Hepatic stellate cell (primary cell): ENCODE measurements at places on chromosomes 2 and 18.
A peak's percentile ranks its signal among the peaks of the same experiment; 100 is the strongest.

GRCh38 chr2:233414777-233415570, 60.7 kb downstream of the DGKD start:
- DNase-seq = no peak

GRCh38 chr2:6168485-6168884, 476.3 kb downstream of the SOX11 start:
- no peak for DNase-seq

- DNase-seq = peak; percentile 55
Measured at GRCh38 chr18:58997811-58998337, 133.2 kb downstream of the ZNF532 start.

GRCh38 chr2:29628862-29629261, 292.5 kb downstream of the ALK start:
- DNase-seq = no peak

- DNase-seq = peak; percentile 50
Measured at GRCh38 chr2:73018188-73018825, 53.2 kb downstream of the SFXN5 start.

GRCh38 chr2:127161176-127162136, 54.5 kb upstream of the BIN1 start:
- DNase-seq = no peak

DNA sequence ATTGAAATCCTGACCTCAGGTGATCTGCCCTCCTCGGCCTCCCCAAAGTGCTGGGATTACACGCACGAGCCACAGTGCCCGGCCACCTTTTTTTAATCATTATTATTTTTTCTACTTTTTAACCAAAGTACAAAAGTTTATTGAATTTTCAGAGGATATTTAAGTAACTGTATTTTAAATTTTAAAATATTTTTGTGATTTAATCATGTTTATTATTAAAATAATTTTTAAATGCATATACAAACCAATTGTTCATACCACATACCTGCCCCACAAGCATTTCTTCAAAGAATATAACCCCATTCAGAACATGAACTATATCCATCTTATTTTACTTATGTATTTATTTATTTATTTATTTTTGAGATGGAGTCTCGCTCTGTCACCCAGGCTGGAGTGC, 163.6 kb upstream of the MAP2 start:
- DNase-seq = no peak

- peak; percentile 28 for DNase-seq
Measured at GRCh38 chr2:207632575-207633493, 7.6 kb upstream of the METTL21A start.

GRCh38 chr18:73060666-73061288, 193.0 kb upstream of the NETO1 start:
- DNase-seq = no peak

- no peak for DNase-seq
Measured at GRCh38 chr2:119864318-119864717, 104.6 kb downstream of the PTPN4 start.

DNA sequence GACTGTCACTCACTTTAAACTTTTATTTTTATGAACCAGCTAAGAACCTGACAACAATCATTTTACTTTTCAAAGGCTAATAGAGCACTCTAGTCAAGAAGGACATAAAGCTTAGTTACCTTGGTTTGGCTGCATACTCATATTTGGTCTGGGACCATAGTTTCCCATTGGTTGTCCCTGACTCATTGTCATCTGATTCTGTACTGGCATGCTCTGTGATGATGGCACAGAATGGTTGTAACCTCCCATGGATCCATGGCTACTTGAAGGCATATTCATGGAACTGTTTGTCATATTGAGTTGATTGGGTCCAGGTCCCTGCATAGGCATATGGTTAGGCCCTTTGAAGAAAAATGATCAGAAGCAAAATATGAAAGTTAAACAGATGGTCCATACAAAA, 37.9 kb downstream of the SS18 start:
- peak; percentile 1 for DNase-seq

DNA sequence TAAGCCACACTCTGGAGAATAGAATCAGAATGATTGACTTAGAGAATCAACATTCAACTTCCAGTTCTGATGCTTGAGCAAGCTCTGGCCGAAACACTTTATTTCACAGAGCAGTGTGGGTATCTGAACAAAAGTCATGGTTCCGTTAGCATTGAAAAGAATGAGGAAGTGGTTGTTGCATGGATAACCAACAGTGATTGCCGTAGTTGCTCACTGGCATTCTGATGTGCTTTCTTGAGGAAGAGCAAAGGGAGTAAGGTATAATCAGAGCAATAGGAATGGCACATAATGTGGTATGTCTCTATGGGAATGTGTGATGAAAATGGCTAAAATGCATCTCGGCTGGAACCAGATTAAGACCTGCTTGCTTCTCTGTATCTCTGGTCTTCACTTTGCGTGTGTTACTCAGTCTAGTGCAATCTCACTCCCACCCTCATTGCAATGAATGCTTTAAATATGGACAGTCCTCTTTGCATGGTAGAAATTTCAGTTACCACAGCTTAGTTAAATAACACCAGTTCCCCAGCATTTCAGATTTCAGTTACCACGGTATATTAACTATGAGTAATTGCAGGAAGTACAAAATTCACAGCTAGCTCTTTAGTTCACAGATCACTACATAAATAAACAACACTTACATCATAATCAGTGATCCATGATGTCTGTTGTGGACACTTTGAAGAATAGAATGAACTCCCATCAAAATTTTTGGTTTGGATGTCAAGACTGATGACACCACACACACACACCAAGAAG, 7.8 kb upstream of the RAB12 start:
- no peak for DNase-seq

- no peak for DNase-seq
Measured at GRCh38 chr2:73897934-73898333, 5.1 kb downstream of the ACTG2 start.

DNA sequence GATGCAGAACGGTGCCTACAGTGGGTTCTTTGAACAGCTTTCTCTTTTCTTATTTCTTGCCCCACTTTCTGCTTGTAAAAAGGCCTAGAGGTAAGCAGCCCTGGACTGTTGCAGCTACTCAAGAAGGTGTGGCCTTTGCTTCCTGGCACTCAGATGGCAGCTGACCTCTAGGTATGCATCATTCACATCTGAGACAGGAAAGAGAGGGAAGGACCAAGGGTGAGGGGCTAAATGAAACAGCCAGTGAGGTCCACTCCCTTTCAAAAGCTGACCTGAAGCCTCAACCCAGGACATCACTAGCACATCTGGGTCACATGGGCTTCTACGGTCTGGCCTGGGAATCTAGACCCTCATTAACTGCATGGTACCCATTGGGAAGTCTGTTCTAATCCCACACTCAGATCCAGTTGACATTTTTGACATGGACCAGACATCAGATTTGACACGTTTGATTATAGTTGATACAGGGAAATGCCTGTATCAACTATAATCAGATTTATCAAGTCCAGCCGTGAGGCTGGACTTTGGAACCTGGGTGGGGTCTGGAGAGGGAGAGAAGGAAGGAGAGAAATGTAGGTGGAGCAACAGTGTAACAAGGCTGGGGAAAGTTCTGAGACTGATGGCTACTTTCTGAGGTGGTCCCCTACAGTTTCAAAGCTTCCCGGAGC, 60.2 kb downstream of the E2F6 start:
- no peak for DNase-seq

- DNase-seq = no peak
Measured at GRCh38 chr2:19435815-19436214, 77.4 kb upstream of the OSR1 start.

- DNase-seq = peak; percentile 5
Measured at GRCh38 chr2:32926708-32927084, 20.1 kb upstream of the LTBP1 start.

DNA sequence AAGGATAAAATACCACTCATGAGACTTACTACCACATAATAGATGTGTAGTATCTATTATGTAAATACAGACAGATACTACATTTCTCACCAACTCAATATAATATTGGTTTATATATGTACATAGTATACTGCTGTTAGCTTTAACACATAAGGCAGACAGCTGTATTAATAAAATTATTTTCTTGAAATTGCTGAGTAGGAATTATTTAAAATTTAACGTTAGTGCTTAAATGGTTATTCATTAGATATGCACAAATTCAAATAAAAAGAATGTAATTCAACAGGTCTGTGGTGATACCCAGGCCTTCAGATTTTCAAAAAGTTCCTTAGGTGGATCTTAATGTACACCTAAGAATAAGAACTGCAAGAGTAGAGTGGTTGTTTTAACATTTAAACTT, 59.0 kb downstream of the PRPF40A start:
- DNase-seq = no peak

DNA sequence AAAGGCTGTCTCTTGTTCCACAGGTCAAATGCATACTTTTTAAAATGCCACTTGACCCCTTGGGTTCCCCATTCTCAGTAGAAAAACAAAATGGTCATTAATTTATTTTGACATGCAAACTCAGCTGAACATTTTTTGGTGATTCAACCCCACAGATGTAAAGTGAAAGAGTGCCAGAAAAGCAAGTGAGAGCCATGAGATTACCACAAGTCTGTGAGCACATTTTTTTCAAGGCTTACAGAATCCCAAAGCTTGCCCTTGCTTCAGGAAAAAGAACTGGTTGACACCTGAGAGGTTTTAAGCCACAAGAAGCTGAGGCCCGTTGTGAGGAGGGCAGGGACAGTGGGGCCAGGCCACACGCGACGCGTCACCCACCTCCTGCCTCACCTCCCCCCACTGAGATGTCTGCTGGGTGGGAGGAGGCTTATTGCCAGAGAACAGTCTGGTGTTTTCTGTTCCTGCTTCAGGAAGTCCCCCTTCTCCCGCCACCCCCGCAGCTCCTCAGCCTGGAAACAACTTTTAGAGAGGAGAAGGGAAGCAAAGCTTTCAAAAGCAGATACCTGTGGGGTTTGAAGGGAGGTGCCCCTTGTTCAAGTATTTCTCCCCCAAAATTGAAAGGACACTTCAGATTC, 70.4 kb upstream of the CYP1B1 start:
- peak; percentile 58 for DNase-seq

DNA sequence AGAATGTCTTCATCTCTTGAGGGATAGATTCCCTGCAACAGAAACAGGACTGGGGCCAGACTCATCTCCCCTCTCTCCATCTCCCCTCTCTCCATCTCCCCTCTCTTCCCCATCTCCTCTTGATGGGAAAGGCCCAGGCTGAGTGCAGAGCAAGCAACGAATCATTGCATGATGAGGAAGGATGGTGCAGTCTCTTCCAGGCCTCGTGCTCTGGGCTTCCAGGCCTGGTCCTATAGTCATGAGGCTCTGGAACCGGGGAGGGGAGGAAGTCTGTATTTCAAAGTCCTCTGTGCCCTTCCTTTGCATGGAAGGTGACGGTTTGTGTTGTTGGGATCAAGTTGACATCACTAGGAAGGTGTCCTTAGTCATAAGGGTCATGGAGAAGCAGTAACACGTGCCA, 115.6 kb upstream of the NEDD4L start:
- no peak for DNase-seq
